Chondrocyte (in vitro differentiated cells): ENCODE measurements at places on chromosomes 2 and 18. TPM values are rescaled to one million over a fixed set of nuclear protein-coding genes. Genes with fewer than 3 reads are reported as not detected.
A peak's percentile ranks its signal among the peaks of the same experiment; 100 is the strongest.

DNA sequence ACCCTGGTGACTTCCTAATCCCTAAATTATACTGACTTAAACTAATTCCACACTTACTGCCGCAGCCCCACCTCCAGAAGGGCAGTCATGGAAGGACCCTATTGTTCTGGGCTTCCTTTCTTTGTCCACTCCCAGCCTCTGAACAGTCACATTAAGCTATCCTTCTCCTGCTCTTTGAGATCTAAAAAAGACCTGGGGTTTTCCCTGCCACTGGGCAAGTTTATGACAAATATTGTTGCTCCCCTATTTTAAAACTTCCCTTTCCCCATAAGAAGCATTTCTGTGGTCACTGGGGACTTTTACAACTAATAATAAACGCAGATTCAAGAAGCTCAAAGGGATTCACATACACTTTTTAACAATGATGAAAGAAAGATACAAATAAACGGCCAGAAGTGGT is 47.2 kb upstream of the XPO1 start:
- no peaks in the 10 kb centered on the region for H3K27me3 ChIP-seq
- H3K4me3 ChIP-seq, result no peak overlapping the region
- no peaks in the 10 kb centered on the region for H3K4me1 ChIP-seq
- no peaks in the 10 kb centered on the region for H3K36me3 ChIP-seq

SLC9A4 gene
- not detected in 3 replicates for total RNA-seq

GRCh38 chr2:5690286-5690685 is 1.9 kb upstream of the SOX11 start:
- H3K27ac ChIP-seq, result peak overlapping the region; percentile 93
- H3K4me1 ChIP-seq, result peaks cover 43% of the 10 kb centered on the region
- H3K36me3 ChIP-seq, result no peaks in the 10 kb centered on the region
- no peak for DNase-seq

GRCh38 chr2:11679016-11679415 is 9.0 kb upstream of the NTSR2 start:
- H3K27me3 ChIP-seq, result peaks cover 49% of the 10 kb centered on the region
- no peak overlapping the region for H3K27ac ChIP-seq
- H3K4me3 ChIP-seq, result no peak overlapping the region
- peaks cover 2% of the 10 kb centered on the region for H3K36me3 ChIP-seq
- no peak for DNase-seq
- peaks cover 13% of the 10 kb centered on the region for H3K4me1 ChIP-seq

GRCh38 chr2:217631115-217631514 is 371.7 kb downstream of the TNS1 start:
- peaks cover 67% of the 10 kb centered on the region for H3K4me1 ChIP-seq
- no peak overlapping the region for H3K4me3 ChIP-seq
- no peaks in the 10 kb centered on the region for H3K27me3 ChIP-seq
- no peak for DNase-seq
- no peak overlapping the region for H3K27ac ChIP-seq

- no peak for DNase-seq
- no peaks in the 10 kb centered on the region for H3K36me3 ChIP-seq
- H3K4me1 ChIP-seq, result peaks cover 27% of the 10 kb centered on the region
- H3K27me3 ChIP-seq, result no peaks in the 10 kb centered on the region
- H3K27ac ChIP-seq, result no peak overlapping the region
Measured at GRCh38 chr18:58822944-58823343, 41.7 kb upstream of the ZNF532 start.

GRCh38 chr2:78592491-78592890 is 433.0 kb upstream of the REG3G start:
- no peak for DNase-seq
- no peaks in the 10 kb centered on the region for H3K36me3 ChIP-seq
- H3K4me1 ChIP-seq, result no peaks in the 10 kb centered on the region

DNA sequence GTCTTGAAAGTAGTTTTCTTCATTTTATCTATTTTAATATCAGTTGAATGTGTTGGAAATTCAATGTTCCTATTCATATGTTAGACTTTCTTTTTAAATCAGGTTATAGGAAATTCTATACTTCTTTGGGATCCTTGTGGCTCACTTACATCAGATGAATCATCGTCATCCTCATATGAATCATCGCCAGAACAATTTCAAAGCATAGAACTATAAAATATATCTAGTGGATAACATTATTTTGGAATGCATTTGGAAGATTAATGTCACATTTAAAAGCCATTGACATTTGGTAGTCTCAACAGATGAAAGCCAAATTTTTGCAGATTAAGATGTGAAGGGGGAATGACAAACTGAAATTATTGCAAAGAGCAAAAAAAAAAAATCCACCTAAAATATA is 94.1 kb downstream of the FAM161A start:
- H3K4me1 ChIP-seq, result peaks cover 37% of the 10 kb centered on the region
- H3K27ac ChIP-seq, result peak overlapping the region; percentile 92
- H3K27me3 ChIP-seq, result no peaks in the 10 kb centered on the region
- DNase-seq, result no peak

DNA sequence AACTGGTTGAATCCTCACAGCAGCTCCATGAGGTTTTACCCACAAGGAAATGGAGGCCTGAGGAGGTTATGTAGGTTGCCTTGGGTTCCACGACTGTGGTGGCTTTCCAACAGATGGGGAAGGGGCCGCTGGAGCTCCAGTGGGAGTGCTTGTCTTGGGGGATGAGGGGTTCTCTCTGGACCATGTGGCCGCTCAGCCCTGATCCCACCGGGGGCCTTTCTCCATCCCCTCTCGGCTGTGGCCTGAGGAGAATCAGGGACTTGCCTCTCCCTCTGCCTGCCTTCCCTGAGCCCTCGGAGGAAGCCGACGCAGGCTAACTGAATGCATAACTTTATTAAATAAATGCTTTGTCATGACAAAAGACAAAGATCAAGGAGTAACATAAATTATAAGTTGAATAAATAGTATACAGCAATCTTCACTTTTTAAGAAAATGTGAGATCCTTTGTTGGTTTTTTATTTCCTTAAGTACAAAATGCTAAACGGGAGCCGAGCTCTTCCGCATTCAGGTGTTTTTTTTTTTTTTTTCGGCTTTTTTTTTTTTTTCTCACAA is 23.5 kb downstream of the IGFBP5 start:
- no peak overlapping the region for H3K4me3 ChIP-seq
- H3K36me3 ChIP-seq, result peaks cover 20% of the 10 kb centered on the region
- no peaks in the 10 kb centered on the region for H3K27me3 ChIP-seq
- H3K27ac ChIP-seq, result no peak overlapping the region

DNA sequence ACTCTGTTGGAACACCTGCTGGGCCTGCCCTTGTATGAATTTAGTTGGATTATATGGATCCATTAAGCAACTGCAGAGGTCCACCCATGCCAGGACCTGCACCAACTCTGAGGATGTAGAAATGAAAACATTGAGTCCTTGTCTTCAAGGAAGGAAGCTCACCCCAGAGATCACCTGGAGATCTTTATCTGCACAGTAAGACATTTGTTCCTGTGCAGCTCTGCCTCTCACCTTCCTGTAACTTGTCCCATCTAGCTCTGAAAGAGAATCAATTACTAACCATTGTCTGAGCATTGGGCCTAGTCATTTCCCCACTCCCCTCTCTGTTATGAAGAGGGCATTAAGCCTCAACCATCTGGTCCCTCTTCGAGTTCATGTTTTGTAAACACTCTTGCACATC is 105.2 kb upstream of the YWHAQ start:
- peaks cover 6% of the 10 kb centered on the region for H3K36me3 ChIP-seq
- DNase-seq, result no peak
- peaks cover under 1% of the 10 kb centered on the region for H3K27me3 ChIP-seq

GDF7 gene
- 10.9 to 12.8 TPM (median 12.6 TPM) in 3 replicates for total RNA-seq

- no peak overlapping the region for H3K4me3 ChIP-seq
- peaks cover 10% of the 10 kb centered on the region for H3K4me1 ChIP-seq
- H3K27ac ChIP-seq, result no peak overlapping the region
- DNase-seq, result no peak
- H3K27me3 ChIP-seq, result no peaks in the 10 kb centered on the region
Measured at GRCh38 chr2:142426064-142426463, 295.2 kb upstream of the LRP1B start.

DNA sequence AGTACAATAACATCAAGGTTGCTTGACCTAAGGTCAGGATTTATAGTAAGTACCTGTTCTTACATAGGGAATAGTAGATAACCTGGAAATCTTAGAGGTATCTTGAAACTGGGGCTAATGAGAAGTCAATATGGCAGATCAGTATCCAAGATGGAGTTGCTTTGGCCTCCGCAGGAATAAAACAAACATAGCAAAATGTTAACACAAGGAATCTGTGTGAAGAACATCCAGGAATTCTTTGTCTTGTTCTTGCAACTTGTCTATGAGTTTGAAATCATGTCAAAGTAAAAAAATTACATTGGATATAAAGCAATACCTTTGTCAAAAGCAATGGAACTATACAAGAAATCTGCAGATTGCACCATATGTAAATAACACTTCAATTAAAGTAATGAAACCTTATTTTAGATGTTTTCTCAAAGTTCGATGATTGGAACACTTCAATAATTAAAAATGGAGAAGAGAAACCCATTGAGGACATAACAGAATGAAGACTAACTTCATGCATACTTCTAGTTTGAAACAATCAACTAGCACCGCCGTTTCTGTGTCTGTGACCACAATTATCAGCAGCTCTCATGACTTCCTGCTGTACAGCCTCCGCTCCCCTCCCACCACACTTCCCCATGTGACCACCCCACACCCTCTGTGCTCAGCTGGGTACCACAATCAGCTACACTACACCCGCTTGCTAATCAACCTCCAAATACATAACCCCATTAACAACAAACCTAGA is 27.6 kb downstream of the C2orf76 start:
- DNase-seq, result no peak
- no peak overlapping the region for H3K27ac ChIP-seq
- peaks cover 5% of the 10 kb centered on the region for H3K36me3 ChIP-seq
- H3K27me3 ChIP-seq, result no peaks in the 10 kb centered on the region
- no peak overlapping the region for H3K4me3 ChIP-seq

- H3K36me3 ChIP-seq, result peaks cover 8% of the 10 kb centered on the region
- no peaks in the 10 kb centered on the region for H3K27me3 ChIP-seq
Measured at GRCh38 chr2:42872721-42873120, 80.3 kb upstream of the HAAO start.

RSAD2 gene
- 0.12 to 0.22 TPM in 2 of 3 replicates, not detected in the other for total RNA-seq

- no peaks in the 10 kb centered on the region for H3K27me3 ChIP-seq
- H3K36me3 ChIP-seq, result peaks cover 45% of the 10 kb centered on the region
Measured at GRCh38 chr2:33301355-33301754, 175.1 kb upstream of the RASGRP3 start.

PPP4R3B gene
- 37.9 to 52.8 TPM (median 39.3 TPM) in 3 replicates for total RNA-seq

DNA sequence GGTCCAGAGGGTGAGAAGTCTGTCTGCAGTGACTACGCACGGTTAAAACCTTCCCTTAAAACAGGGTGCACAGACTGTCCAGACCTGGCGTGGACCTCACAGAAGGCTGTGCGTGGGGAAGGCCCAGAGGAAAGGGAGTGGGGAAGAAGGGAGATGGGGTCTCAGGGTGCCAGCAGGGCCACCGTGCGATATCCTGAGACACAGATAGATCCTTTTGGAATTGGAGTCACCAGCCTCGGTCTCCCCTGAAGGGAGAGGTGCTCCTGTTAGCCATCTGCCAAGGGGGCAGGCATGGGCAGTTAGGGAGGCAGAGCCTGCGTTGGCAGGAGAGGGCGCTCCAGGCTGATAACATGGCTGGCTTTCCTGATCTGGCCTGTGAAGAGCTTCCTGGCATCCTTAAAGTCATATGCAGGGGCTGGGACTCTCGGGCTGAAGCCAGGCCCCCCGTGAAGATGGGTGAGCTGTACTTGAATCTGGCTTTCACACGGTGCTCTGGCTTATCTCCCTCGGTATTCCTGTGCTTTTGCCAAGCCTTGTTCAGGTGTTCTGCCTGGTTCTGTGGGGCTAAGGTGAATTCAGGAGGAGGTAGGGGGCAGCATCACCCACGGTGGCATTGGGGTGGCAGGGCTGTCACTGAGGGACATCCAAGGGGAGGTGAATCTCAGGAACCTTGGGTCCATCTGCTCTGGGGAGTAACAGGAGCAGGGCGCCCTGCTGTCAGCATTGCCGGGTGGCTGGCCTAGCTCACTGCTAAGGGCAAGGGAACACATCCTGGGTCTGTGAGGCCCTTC is 107.2 kb upstream of the SMAD2 start:
- no peak for DNase-seq
- no peaks in the 10 kb centered on the region for H3K4me1 ChIP-seq
- no peaks in the 10 kb centered on the region for H3K36me3 ChIP-seq
- no peak overlapping the region for H3K4me3 ChIP-seq
- H3K27ac ChIP-seq, result no peak overlapping the region

- DNase-seq, result no peak
- H3K27ac ChIP-seq, result peak overlapping the region; percentile 87
- H3K4me1 ChIP-seq, result peaks cover 37% of the 10 kb centered on the region
- H3K4me3 ChIP-seq, result peak overlapping the region; percentile 82
Measured at GRCh38 chr2:101253703-101254450, 1.2 kb downstream of the CNOT11 start.

DNA sequence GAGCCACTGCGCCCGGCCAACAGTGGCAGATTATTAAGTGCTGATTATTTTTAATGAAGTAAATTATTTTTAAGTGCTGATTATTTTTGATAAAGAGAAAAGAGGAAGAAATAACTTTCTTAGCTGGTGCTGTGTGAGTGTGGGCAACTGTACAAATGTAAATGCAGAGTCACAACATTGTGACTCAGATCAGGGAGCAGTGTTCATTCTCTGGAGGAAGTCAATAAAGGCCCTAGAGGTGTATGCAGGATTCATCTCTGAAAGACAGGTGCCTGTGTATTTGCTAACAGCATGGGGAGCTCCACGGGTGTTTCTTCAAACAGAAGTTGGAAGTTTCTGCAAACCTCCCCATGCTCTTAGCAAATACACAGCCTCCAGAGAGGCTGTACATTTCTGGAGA is 6.2 kb downstream of the KRTCAP3 start:
- no peaks in the 10 kb centered on the region for H3K4me1 ChIP-seq
- H3K36me3 ChIP-seq, result peaks cover 23% of the 10 kb centered on the region
- no peak overlapping the region for H3K27ac ChIP-seq

DNA sequence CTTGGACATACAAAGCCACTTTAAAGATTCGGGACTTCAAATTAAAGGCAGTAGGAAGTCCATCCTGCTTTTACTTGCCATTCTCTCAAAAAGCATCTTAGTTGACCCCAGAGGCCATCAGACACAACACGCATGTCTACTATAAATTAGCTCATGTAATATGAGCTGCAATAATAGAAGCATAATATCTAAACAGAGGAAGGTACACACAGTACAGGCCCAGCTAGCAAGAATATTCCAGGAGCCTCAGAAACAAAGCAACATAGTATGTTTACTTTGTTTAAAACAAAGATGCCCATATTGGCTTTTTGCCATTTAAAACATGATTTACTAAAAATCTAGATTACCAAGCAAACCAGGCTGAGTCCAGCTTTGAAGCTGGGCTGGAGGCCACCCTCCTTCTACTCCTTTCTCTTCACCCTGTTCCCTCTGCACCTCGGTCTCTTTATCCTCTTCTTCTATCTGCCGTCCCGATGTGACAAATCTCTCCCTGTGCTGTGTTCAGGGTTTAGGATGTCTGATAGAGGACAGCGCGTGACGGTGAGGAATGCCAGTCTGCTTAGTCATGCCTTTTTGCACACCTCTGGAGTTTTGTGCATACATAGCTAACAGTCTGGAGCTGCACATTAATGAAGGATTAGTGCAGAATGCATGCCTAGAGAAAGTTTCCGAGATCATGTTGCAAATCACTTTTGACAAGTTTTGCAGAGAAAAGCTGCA is 28.2 kb downstream of the DTNA start:
- H3K27me3 ChIP-seq, result no peaks in the 10 kb centered on the region
- peaks cover 38% of the 10 kb centered on the region for H3K4me1 ChIP-seq
- H3K4me3 ChIP-seq, result peak overlapping the region; percentile 37
- DNase-seq, result no peak
- peak overlapping the region; percentile 77 for H3K27ac ChIP-seq
- no peaks in the 10 kb centered on the region for H3K36me3 ChIP-seq
